ENCODE measurements at places on chromosomes 7 and 10.
A peak's percentile ranks its signal among the peaks of the same experiment; 100 is the strongest.

DNA sequence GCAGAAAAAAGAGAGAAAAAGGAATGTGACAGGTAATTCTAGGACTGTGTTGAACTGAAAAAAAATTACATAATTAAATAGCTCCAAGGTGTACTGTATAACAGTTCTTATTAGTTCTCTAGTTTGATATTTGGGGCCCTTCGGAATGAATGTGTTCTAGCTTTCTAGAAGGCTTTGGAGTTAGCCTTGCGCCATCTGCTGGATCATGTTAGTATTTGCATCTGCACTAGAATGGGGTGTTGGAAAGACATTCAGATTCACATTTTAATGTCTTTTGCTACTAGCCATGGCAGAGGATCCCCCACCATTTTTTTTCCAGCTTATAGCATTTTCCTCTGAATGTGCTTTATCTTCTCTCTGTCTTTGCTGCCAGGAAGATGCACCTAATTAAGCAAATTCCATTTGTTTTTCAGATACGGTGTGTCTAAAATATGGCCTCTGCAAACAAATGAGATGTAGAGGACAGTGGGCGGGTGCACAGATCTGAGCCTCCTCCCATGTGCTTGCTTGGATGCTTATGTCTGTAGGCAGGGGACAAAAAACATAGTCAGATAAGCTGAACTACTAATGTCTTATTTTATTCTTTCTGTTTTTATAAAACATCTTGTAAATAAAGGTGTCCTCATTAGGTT, 238.5 kb downstream of the PHF14 start:
- peak; percentile 69 for DNase-seq

DNA sequence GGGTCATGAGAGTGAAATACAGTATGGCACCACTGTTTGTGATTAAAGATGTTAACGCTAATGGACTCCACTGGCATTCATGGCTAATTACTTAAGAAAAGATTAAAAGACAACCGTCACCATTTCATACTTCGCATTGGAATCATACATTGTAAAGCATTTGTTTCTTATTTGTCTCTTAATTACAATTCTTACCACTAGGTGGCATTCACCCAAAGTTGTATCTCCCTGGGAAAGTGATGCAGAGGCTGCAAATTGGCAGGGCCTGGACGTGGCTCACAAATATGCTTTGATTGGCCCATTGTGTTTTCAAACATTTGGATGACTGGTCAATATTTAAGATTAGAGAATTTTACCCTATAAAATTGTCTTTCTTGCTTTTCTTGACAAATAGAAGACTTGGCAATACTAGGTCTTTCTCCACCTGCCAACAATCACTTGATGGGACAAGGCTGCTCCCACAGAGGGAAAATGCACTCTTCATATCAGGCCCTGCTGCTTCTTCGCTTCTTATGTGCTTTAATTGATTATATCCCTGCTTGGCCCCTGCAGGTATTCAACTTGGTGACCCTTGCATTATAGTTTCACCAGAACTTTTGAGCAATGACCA, 72.1 kb upstream of the STARD3NL start:
- DNase-seq: peak; percentile 55

DNA sequence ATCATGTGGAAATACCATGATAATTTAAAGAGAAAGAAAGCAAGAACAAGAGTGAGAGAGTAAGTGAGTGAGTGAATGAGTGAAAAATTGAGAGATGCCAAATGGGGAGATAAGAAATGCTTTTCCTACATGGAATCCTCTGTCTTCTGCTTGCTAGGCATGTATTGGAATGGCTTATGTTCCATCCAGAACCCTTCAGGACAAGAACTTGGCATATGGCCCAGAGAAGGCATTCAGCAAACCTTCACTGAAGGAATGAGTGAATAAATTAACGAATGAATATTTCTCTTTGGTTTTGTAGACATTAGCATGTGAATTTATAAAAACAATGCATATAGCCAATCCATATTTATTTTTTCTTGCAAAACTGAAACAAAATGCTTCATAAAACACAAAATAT, 162.2 kb downstream of the LRRTM3 start:
- DNase-seq: no peak

- DNase-seq: no peak
Observed at GRCh38 chr7:77293046-77293445, 93.4 kb upstream of the FGL2 start.

DNA sequence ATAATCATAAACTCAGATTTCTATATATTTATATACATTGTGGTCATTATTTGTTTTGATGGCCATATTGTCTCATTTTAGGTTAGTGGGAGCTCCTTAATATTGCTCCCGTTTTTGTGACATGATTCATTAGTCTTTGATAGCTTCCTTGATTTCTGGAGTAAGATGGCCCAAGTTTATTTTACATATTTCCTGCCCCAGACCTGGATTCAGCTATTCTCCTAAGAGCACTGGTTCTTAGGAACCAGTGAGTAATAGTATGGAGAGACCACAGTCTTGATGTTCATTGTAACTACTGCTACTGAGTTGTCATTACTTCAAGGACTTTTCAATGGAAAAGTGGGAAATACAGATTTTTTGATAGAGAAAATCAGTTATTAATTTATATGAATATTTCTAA, 6.0 kb downstream of the TFPI2 start:
- no peak for DNase-seq

DNA sequence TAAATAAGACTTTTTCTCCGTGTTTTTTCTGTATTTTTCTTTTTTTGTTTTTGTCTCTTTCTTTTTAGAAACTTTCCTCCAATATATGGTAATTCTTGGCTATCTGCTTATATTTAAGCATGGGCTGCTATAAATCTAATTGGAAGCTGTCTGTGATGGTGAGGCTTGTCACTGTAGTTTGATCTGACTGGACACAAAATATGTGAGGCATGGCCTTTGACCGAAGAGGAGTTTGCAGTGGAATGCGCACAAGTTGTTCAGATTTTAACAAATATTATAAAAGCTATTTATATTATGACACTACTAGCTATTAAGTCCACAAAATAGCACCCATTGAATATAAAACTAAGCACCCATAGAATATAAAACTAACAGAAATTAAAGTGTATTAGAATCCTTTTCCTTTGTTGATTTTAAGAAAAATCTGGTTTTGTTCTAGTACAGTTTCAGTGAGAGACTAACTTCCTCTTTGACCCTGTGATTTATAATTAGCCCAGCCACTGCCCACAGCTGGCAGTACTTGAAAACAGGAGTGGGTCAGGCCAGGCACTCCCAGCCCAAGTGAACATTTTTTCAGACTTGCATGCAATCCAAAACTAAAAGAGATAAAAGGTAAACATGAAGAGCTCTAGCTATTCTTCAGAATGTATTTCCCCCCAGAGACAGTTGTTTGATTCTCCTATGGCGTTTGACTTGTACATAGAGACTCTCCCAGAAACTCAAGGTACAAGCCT, 69.9 kb upstream of the FGL2 start:
- DNase-seq: no peak

- DNase-seq: no peak
Observed at GRCh38 chr7:78015574-78016260, 217.1 kb downstream of the PHTF2 start.

Data from activated CD4-positive, alpha-beta T cell treated with anti-CD3 and anti-CD28 coated beads, Interleukin-2, Interleukin-6, amounts not matched to agents 100 ng/mL and 50 ng/mL, durations not matched to agents 16 hours and 8 hours (primary cell).